ENCODE measurements at places on chromosomes 4 and X.

- DNase-seq, result no peak
Observed at GRCh38 chr4:43253541-43253940, 361.0 kb downstream of the GRXCR1 start.

GRCh38 chr4:5009796-5010195, 9.5 kb downstream of the CYTL1 start:
- DNase-seq, result no peak

DNA sequence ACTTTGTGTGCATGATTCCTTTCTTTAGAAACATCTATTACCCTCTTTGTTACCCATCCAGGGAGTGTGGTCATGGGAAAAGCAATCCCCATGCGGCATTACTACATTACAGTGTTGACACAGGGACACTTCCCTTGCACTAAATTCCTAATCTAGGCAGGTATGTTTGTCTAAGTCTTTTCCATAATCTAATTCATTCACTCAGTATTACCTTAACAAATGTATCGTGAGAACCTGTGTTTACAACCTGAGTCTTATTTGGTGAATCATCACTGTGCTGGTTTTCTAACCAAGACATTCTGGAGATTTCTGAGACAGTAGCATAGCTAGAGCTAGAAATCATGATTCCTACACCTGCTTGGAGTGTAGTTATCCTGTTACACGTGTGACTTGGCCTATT, 326.8 kb downstream of the BMPR1B start:
- DNase-seq, result no peak

DNA sequence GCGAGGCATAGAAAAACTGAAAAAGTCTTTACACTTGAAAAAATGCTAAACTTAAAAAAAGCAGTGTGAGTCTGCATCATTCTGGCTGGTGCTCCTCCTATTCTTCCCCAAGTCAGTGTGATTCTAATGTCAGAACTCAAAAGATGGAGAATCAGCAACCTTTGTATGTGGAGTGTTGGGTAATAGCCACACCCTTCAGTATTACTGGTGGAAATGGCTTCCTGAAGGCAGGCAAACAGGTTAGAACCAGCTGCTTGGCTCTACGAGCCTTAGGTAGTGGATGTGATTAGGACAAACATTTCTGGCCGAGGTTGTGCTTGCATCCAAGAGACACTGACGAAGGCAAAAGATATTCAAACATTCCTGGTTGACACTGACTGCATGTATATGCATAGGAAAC, 353.4 kb upstream of the TACR3 start:
- no peak for DNase-seq

GRCh38 chr4:76091052-76091451, 16.5 kb downstream of the ART3 start:
- DNase-seq, result no peak

- DNase-seq, result no peak
Observed at GRCh38 chr4:174016251-174016650, 267.2 kb downstream of the FBXO8 start.

DNA sequence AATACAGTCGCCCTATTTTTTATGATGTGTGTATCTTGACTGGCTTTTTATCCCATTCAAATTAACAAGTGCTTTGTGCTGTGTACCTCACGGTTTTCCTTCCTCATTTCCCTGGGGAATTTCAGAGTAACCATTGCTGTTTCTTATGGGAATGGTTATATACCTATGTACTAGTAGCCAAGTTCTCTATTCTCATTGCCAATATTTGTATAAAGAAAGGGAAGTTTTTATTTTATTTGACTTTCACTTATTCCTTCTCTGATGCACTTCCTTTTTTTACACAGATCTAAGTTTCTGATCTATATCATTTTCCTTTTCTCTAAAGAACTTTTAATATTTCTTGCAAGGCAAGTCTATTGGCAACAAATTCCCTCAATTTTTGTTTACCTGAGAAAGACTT, 181.3 kb downstream of the SOWAHB start:
- no peak for DNase-seq

- DNase-seq, result no peak
Observed at GRCh38 chrX:49172280-49172780, 632 bp downstream of the PLP2 start.

DNA sequence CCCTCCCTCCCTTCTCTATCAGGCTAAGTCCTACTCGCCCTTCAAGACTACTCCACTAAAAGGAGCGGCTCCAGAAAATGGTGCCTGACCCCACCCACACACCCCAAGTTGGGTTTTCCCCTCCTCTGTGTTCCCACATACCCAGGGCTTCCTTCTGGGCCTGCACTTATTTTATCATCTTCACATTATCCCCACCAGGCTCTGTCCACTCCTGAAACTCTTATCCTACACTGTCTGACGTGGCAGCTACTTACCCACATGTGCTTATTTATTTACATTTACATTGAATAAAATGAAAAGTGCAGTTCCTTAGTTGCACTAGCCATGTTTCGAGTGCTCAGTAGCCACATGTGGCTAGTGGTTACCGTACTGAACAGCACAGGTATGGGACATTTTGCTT, 5.1 kb upstream of the KDM5C start:
- no peak for DNase-seq

- no peak for DNase-seq
Observed at GRCh38 chr4:81634165-81634564, 162.5 kb upstream of the RASGEF1B start.

- no peak for DNase-seq
Observed at GRCh38 chr4:148787831-148788477, 345.7 kb upstream of the NR3C2 start.

DNA sequence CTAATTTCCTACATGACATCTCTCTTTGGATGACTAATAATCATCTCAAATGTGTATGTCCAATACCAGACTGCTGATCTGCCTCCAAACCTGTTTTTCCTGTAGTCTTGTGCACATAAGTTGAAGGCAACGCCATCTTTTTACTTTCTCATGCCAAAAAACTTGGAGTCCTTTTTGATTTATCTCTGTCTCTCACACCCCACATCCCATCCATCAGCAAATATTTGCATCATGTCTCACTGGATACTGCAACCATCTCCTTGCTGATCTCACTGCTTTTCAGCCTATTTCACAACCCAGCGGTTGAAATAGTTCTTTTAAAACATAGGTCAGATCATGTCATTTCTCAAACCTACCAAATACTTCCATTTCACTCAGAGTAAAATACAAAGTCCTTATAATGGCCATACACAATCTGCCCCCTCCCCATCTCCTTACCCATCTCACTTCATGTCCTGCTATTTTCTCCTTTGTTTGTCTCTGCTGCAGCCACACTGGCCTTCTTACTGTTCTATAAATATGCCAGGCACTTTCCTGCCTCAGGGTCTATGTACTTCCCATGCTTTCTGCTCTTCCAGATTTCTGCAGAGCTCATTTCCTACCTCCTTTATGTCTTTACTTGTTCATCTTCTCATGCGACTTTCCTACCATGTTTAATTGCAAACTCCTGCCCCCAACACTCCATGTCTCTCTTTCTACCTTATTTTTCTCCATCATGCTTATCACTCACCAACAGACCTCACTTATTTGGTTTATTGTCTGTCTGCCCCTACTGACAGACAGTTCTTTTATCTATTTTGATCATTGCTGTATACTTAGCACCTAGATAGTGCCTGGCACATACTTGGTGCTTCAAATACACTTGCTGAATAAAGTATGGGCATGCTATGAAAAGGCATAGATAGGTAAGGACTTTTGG, 98.8 kb downstream of the ANXA3 start:
- no peak for DNase-seq

GRCh38 chr4:7371210-7371941, 63.4 kb downstream of the PSAPL1 start:
- no peak for DNase-seq

DNA sequence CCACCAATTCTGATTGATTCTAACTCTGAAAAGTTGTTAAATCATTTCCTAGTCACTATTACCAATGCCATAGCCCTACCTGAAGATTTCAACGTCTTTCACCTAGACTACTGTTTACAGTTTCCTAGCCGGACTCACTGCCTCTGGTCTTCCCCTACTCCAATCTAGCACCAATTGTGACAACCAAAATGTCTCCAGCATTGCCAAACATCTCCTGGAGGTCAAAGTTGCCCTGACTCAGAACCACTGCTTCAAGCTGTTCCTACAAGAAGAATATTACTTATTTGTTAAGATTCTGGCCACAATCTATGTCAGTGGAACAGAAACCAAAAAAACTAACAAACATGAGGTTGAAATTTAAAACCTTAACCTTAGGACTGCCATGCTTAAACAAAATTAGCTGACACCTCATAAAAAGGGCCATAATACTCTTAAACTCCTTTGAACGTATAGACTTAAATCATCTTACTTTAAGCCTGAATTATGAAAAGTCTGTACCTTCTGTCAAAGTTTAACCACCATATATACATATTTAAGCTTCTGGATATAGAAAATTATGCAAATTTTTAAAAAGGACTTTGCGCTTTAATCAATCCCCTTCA, 2.1 kb downstream of the PDS5A start:
- DNase-seq, result no peak

DNA sequence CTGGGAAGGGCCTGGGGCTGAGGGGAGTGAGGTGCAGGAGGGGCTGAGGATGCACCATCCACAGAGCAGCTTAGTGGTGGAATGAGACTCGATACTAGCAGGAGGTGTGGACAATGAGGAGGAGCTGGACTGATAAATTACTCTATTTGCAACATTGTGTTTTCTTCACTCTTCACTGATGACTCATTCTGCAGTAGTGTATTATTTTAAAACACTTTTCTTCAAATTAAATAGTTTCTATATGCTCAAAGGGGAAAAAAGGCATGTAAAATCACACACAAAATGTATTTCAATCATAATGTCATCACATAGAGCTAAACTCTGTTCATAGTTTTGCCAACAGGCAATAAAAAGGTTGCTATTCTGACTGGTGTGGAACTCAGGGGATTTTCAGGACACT, 467.0 kb upstream of the CTSO start:
- no peak for DNase-seq

DNA sequence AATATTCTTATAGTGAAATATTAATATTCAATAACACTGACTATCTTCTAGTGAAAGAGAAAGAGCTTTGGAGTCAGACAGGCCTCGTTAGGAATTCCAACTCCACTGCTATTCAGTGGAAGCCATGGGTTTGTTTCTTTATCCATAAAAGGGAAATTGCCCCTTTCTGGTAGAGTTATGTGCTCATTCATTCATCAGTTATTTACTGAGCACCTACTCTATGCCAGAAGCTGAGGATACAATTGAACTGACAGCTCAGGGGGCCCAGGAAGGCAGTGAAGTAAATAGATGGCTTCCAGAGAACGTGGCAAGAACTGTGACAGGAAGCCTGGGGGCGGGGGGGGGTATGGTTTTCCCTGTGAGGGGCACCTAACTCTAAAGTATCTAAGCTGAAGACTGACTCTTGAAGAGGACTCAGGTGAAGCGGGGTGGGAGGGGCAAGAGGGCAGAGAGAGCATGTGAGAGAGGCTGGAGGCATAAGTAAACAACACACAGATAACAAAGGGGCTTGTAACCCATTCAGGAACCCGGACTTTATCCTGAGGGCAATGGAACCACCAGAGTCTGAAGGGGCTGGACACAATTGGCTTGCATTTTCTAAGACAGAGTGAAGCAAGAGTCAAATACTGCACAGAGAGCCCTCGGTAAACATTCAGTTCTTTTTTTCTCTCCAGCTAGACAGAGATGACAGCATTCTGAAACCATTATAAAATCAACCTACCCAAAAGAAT, 20.3 kb downstream of the ANXA5 start:
- DNase-seq, result no peak

DNA sequence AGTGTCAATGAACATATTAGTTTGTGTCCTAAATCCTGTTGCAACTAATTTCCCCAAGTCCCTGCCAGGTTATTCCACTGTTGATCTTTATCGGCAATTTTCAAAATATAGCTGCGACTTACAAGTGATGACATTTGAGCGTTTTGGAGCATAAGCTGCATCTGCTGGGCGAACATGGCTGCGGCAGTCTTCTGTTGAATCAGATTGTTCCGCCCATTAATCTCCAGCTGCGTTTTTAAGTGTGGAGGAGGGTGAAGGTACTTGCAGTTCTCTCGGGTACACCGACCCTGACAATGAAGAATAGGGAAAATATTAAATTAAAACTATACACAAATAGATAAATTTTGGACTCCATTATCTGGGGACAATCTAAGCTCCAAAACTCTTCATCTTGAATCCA, 82.7 kb downstream of the MBNL3 start:
- DNase-seq, result no peak

GRCh38 chr4:78666830-78667258, 109.3 kb upstream of the BMP2K start:
- DNase-seq, result no peak

- DNase-seq, result no peak
Observed at GRCh38 chr4:75325318-75325979, 188.8 kb downstream of the RCHY1 start.

DNA sequence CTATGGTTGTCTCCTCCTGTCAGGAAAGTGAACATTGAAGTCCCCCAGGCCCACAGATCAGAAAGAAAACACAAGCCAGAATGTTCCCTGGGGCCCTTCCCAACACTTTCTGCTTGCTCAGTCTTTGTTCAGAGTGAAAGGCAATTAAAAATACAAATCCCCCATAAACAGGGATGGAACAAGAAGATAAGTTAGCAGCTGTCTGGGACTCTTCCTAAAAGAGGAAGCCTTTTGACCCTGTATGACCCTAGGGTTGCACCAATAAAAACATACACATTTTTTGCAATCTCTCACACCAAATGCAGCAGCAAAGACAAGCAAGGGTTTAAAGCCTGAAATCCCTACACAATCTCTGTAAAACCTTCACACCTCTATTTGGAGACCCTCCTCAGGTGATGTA, 22.6 kb downstream of the IRF2 start:
- no peak for DNase-seq

DNA sequence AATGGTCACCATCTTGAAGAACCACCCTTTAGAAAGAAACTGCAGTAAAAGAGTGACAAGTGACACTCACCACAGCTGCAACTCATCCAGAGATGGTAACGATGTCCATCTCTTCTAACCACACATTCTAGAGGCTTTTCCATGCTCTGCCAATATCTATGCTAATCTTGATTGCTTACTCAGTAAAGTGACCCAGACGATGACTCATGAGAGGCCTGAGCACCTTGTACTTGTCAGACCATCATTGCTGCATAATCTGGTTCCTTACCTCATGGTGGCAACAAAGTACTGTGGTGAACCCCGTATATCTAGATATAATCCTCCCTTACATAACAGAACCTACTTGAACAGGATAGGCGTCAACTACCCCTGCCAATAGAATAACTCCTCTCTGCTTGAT, 75.6 kb downstream of the CCNG2 start:
- DNase-seq, result no peak

GRCh38 chr4:2865196-2865780, 21.6 kb downstream of the ADD1 start:
- no peak for DNase-seq

DNA sequence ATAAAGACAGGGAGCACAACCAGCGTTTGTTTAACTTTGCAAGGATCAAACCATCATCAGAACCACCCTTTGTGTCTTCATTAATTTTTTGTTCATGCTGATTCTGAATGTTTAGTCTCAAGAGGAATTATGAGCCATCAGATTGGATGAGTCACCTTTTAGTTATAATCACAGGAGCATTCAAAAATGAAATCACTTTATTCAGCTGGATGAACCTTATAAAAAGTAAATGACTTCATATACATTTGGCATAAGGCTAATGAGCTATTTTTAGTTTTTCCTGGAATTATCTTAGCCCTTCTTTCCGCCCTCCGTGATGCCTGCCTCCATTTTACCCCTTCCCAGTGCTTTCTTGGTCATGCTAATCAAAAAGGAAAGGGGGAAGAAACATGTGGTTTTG, 103.6 kb downstream of the SORBS2 start:
- DNase-seq, result no peak

GRCh38 chr4:108036213-108036612, 46.5 kb downstream of the HADH start:
- DNase-seq, result no peak

Data from Panc1 (cell line).